ENCODE measurements at places on chromosomes 12 and 14.

DNA sequence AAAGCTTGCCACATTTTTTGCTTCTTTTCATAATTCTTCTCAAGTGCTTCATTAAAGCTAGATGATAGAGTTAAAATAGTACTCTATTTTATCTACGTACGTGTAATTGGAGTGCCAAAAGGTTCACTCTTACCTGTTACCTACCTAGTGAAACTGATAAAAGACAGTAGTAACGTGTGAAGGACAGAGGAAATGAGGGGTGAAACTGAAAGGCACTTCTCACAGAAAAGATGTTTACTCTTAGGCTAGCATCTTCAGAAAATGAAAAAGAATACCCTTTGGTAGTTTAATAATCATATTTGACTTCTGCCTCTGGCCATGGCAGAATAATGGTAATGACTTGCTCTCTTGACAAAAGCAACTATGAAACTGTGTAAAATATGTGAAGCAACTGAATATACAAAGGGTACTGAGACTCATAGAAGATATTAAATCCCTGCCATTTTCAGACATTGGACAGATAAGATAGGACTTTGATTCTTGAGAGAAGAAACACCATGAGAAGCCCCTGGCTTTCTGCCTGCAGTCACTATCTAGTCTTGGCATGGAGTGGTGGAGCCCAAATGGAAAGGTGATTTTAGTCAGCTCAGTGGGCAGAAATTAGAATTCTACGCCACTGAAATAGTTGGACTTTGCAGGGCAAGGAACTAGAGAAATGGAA, 6.3 kb upstream of the EVL start:
- no peaks in the 10 kb centered on the region for H3K4me1 ChIP-seq

GRCh38 chr12:110853836-110854235, 7.0 kb downstream of the CCDC63 start:
- H3K36me3 ChIP-seq = no peaks in the 10 kb centered on the region
- no peaks in the 10 kb centered on the region for H3K27me3 ChIP-seq
- H3K27ac ChIP-seq = no peak overlapping the region
- no peak overlapping the region for H3K4me3 ChIP-seq
- H3K4me1 ChIP-seq = no peaks in the 10 kb centered on the region

- no peak for DNase-seq
- no peak overlapping the region for H3K27ac ChIP-seq
- H3K27me3 ChIP-seq = no peaks in the 10 kb centered on the region
- no peaks in the 10 kb centered on the region for H3K4me1 ChIP-seq
- no peak overlapping the region for H3K4me3 ChIP-seq
Measured at GRCh38 chr12:91681751-91682150, 463.9 kb downstream of the BTG1 start.

GRCh38 chr14:97641827-97642226, 844.6 kb downstream of the VRK1 start:
- no peak for DNase-seq
- no peak overlapping the region for H3K4me3 ChIP-seq

GRCh38 chr14:44914849-44915248, 46.9 kb downstream of the KLHL28 start:
- H3K4me1 ChIP-seq = peaks cover 3% of the 10 kb centered on the region
- H3K36me3 ChIP-seq = no peaks in the 10 kb centered on the region
- DNase-seq = no peak
- H3K4me3 ChIP-seq = no peak overlapping the region
- no peaks in the 10 kb centered on the region for H3K27me3 ChIP-seq
